ENCODE measurements at places on chromosomes 7 and 10.

DNA sequence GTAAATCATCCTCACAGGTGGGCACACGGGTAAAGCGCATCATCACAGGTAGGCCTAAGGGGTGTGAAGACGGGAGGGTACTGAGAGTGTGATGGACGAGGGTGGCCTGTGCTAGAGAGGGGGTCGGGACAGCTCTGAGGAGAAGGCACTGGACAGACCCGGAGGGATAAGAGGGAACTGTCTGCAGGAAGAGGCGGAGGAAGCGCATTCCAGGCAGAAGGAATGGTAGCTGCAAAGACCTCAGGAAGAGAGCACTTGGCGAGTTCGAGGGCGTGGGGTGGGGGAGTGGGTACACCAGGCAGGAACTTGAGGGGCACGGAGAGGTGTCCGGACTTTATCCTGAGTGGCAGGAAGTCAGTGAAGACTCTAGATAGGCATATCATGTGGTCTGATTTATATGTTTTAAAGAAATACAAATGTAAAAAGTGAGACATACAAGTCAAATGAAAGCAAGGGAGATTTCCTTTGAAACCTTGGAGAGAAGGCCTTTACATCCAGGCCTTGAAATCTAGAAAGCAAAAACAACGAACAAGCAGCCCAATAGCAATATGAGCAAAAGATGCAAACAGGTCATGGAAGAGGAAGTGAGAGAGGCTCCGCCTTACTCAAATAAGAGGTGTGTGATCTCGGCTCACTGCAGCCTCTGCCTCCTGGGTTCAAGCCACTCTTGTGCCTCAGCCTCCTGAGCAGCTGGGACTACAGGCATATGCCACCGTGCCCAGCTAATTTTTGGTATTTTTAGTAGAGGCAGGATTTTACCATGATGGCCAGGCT lies 3.6 kb downstream of the LHPP start:
- DNase-seq: no peak

- DNase-seq: no peak
These were observed 22.0 kb upstream of the BMPR1A start for GRCh38 chr10:86734207-86734988.

DNA sequence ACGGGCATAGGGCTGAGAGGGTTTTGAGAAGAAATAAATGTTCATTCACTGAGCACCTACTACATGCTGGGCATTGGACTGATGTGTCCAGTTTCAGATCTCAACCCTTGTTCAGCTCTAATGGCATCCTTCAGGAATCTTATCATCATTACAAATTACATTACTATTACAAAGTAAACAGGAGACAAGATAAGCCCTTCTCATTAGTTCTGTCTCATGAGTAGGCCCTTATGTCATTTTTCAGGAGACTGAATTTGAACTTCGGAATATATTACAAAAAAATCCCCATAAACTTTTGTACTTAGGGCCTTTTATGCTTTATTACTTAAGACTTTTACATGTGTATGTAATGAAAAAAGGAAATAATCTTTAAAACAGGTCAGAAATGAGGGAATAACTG lies 289.7 kb downstream of the BAMBI start:
- DNase-seq: no peak

- DNase-seq: no peak
These were observed 578.7 kb downstream of the GLRX3 start for GRCh38 chr10:130714742-130715467.

DNA sequence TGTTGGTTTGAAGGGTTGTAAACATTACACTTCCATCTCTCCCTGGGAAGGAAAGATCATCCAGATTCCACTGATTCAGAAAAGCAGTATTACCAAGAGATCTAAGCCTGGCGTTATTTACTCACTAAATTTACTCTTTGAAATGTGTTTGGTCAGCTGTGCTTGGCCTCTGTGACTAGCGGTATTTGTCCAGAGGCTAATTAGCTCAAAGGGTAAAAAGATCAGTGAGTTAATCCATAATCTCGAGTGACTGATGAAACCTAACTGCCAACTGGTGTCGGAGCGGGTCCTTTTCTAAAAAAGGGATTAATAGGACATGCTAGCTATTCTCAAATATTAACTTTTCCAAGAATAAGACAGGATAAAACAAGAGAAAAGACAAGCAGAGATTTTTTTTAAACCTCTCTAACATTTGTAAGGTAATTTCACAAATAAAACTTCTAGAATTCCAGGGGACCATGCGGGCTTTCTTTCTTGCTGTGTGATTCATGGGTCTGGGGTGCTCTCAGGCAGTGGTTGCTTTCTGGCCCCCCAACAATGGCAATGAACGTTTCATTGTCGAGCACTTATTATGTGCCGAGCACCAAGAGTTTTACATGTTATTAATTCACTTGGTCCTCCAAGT lies 247.3 kb upstream of the AOAH start:
- no peak for DNase-seq

GRCh38 chr7:137900137-137900536 lies 53.4 kb upstream of the DGKI start:
- no peak for DNase-seq

GRCh38 chr7:45151131-45151684 lies 6.4 kb upstream of the RAMP3 start:
- no peak for DNase-seq

GRCh38 chr10:78211561-78212051 lies 177.9 kb downstream of the RPS24 start:
- no peak for DNase-seq

GRCh38 chr7:127997226-127997922 lies 33.9 kb downstream of the LRRC4 start:
- no peak for DNase-seq

- DNase-seq: peak; percentile 44
These were observed 2.2 kb downstream of the ANXA11 start for GRCh38 chr10:80202934-80203834.

DNA sequence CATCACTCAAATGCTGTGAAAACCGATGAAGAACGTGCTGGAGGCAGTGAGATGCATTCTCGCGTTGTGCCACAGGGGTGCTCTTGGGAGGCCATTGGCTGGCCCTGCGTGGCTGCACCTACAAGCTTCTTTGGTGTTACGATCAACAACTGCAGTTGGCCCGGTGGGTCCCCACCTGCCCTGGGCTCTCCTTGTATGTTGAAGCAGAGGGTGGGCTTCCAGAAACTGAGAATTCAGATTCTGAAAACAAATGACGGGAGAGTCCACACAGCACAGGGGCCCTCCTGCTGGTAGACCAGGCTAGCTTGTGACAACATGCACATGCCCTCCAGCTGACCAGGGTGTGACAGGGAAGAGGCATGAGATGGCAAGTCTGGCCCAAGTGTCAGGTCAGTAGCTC lies 23.7 kb upstream of the DDC start:
- DNase-seq: no peak

- DNase-seq: no peak
These were observed 59.2 kb upstream of the CYP2C9 start for GRCh38 chr10:94879214-94879613.

GRCh38 chr10:32321016-32321631 lies 25.8 kb downstream of the EPC1 start:
- DNase-seq: no peak

- no peak for DNase-seq
These were observed 196.0 kb upstream of the IMMP2L start for GRCh38 chr7:111758332-111758731.

GRCh38 chr7:39733881-39734632 lies 110.7 kb downstream of the RALA start:
- no peak for DNase-seq

- no peak for DNase-seq
These were observed 79.8 kb upstream of the MPP7 start for GRCh38 chr10:28382525-28383269.

DNA sequence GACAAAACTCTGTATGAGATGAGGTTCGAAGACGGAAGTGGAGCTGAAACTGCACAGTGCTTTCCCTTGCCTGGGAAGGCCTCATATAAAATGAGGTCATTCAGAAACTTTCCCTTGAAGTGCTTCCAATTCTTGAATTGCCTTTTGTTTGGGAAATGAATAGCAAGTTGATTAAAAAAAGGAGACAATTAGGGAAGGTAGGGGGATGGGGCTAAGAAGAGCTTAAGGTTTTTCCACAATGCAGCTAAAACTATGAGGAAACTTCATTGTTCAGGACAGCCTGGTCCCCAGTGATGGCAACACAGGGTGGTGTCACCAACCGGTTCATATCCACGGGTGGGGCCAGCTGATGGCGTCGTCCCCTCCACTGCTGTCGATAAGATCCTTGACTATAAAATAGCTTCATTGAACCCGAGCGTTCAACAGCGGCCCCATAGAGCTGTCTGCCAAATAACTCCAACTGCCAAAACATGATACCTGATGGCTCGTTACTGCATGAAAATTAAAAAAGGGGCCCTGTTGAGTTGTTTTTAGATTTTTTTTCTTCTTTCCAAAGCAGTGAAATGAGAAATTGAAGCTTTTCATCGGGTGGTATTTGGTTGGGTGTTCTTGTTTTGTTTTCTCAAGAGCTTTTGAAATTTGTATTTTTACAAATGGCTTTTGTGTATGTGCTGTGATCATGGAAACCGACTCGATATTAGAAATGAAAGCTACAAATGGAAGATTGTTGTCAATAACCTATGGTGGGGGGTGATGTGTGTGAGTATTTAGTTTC lies 2.8 kb upstream of the CELF2 start:
- DNase-seq: no peak

- no peak for DNase-seq
These were observed 185.4 kb downstream of the DOCK4 start for GRCh38 chr7:112020800-112021199.

DNA sequence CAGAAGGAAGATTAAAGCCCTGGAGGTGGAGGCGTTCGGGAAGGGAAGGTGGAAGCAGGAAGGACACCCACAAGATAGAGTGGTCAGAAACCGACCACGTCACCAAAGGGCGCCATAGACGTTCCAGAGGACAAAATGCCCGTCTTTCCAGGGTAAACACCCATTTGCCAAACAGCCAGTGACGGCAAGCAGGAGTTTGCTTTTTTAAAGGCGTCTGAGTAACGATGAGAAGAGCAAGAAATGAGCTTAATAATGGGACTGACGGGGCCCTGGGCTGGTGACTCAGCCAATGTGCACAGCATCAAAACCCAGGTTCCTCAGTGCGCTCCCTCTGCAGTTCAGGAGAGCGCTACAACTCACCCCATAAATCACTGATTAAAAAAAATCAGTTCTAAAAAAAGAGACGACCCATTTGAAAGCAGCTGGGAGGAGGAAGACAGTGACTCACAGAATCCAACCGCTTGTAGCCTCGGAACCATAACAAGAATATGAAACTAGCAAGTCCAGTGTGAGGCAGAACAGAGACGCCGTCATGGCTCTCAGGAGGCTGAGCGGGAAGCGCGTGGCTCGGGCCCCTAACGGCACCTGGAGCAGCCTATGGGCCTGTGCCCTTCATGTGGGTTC lies 5.9 kb downstream of the DIP2C start:
- no peak for DNase-seq

DNA sequence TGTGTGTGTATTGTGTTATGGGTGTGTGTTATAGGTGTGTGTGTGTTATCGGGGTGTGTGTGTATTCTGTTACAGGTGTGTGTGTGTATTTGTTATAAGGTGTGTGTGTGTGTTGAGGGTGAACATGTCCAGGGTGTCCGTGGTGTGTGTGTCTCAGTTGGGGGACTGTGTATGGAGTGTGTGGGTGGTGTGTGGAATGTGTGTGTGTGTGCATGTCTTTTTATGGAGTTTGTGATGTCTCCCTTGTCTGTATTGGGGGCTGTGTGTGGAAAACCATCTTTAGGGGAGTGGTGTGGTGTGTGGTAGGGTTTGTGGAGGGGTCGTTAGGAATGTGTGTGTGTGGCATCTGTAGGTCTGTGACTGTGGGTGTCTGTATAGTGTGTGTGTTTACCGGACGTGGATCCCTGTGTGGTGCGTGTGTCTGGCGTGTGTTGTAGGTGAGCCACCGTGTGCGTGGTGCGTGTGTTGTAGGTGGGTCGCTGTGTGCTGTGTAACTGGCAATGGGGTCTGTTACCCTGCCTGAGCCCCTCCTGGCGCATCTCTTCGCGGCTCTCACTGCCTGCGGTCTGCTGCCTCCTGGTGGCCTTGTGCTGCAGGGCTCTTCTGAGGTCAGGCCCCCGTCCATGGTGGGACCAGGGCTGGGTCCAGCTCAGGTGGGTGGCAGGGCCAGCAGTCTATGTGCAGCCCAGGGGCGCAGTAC lies 61.7 kb downstream of the PALD1 start:
- DNase-seq: peak; percentile 25

DNA sequence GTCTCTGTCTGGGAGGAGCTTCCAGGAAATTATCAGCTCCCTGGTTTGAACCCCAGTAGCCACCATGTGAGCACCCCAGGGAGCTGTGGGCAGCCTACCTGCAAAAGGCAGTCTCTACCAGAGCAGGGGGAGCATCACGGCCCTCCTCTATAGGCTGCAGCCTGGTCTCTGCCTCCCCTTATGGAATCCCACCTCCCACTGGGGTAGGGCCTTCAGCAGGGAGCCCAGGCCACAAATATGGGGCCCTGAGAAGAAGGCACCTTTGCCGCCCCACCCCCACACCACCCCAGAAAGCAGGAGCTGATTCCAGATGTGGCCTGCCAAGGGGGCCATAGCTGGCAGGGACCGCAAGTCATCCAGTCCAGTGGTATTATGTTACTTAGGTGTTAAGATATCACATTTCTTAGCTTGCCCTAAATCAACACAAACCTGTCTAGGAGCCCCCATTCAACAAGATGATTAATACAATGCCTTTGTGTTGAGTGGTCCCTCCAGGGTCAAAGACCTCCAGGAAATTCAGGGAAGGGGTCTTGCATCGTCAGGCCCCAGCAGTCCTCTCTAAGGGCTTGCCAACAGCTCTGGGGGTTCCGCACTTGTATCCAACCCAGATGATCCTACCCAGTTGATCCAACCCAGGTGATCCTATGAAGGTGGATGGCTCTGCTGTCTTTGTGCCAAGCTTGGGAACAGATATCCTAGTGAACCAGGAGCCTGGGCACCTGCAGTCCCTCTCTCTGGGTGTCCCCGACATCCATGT lies 114.9 kb downstream of the OAT start:
- no peak for DNase-seq

- no peak for DNase-seq
These were observed 169.2 kb upstream of the WNT16 start for GRCh38 chr7:121159553-121159952.

- DNase-seq: no peak
These were observed 85.2 kb upstream of the DNAAF5 start for GRCh38 chr7:641269-641671.

GRCh38 chr10:126114884-126115555 lies 218.7 kb downstream of the FANK1 start:
- no peak for DNase-seq

DNA sequence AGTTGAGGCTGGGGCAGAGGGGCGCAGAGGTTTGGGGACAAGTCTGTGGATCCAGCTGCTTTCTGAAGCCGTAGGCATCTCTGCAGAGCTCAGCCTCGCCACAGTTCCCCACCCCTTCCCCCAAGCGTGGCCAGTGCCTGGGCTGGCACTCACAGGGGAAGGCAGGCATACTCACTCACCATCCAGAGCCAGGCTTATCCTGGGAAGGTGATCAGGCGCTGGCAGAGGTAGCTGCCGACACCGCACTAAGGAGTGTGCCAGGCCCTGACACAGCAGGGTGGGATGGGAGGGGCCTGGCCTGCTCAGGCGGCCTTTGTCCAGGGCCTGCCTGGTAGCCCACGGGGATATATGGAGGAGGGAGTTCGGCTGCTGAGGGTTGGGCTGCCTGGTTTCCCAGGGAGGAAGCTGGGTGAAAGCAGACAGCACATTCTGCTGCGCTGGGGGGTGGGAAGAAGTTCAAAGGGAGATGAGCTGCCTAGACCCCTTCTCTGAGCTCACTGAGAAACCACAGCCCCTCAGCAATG lies 15.9 kb downstream of the VSIR start:
- no peak for DNase-seq
